ENCODE measurements at places on chromosomes 13 and 19. TPM values are rescaled to one million over a fixed set of nuclear protein-coding genes. Genes with fewer than 3 reads are reported as not detected.

ZNF415 gene
- 7.0 TPM for total RNA-seq

SHISA2 gene
- 26.3 TPM for total RNA-seq

ZNF333 gene
- total RNA-seq, result 20.4 TPM

TSHZ3 gene
- total RNA-seq, result 5.8 TPM

COL4A2 gene
- total RNA-seq, result 273 TPM

ZNF429 gene
- 14.0 TPM for total RNA-seq

MEF2B gene
- total RNA-seq, result 1.4 TPM

CYP2F1 gene
- not detected for total RNA-seq

SERPINE3 gene
- not detected for total RNA-seq

DHDH gene
- 3.0 TPM for total RNA-seq

ZNF565 gene
- total RNA-seq, result 6.4 TPM

NLRP11 gene
- total RNA-seq, result not detected

SIAH3 gene
- not detected for total RNA-seq
